ENCODE measurements at places on chromosomes 1 and 21.

GRCh38 chr21:30579346-30579745, 10.9 kb downstream of the KRTAP22-2 start:
- DNase-seq: no peak

DNA sequence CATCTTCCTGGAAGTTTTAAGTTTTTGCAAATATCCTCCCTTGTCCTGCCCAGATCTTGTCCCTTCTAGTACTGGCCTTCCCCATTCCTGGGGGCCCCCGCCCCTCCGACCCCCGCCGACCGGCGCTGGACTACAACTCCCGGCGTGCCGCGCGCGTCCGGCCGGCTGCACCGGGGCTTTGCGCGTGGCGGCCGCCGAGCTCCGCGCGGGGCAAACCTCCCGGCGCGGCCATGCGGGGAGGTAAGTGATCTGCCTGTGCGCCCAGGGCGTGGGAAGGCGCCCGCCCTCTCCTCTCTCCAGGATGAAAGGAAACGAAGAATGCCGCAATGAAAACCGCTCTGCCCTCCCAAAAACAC, 3.2 kb upstream of the SAMD13 start:
- no peak for DNase-seq

- DNase-seq: no peak
Observed at GRCh38 chr1:177487481-177487880, 316.7 kb downstream of the BRINP2 start.

- DNase-seq: no peak
Observed at GRCh38 chr1:232473324-232473723, 156.6 kb downstream of the SIPA1L2 start.

DNA sequence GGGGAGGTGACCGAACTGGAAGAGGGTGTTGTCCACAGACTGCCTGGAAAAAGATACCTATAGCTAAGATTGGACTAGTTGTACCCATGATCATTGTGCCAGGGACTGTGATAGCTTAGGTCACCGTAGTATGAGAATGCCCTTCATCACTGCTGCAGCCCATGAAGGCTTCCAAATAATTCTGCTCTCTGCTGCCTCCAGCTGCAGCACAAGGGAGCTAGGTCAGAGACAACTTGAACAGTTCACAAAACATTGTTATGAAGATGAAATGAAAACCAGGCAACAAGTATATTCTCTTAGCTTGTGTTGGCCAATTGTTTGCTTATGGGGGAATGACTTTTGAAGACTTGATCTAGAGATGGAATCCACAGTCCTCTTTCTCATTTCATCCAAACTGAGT, 246.7 kb downstream of the MRPL39 start:
- no peak for DNase-seq

Measured in NCI-H187 treated with DMSO at 0.1 percent for 48 hours (cell line).